ENCODE measurements at places on chromosomes 2 and 18.
A peak's percentile ranks its signal among the peaks of the same experiment; 100 is the strongest.

DNA sequence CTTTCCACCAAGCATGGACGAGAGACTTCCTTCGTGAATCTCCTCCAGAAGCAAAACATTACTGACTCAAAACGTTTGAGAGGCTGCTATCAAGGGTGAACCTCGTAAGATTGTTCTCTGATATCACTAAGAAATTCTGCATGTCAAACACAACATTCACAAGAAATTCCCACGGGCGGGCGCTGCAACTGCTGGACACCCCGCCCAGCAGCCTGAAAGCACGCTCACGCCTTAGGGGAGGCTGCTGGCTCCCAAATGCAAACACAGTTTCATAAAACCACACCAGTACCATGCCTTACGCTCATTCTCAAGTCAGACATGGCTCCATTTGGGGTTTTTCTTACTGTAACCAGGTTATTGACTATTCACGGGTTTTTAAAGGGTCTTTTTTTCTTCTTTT, 39.0 kb downstream of the MBP start:
- no peak for DNase-seq

- DNase-seq = no peak
These were observed 9.1 kb downstream of the RND3 start for GRCh38 chr2:150478200-150478974.

- DNase-seq = peak; percentile 22
These were observed 12.4 kb downstream of the SLC8A1 start for GRCh38 chr2:40439473-40439872.

GRCh38 chr2:60447943-60448342, 105.5 kb downstream of the BCL11A start:
- DNase-seq = no peak

DNA sequence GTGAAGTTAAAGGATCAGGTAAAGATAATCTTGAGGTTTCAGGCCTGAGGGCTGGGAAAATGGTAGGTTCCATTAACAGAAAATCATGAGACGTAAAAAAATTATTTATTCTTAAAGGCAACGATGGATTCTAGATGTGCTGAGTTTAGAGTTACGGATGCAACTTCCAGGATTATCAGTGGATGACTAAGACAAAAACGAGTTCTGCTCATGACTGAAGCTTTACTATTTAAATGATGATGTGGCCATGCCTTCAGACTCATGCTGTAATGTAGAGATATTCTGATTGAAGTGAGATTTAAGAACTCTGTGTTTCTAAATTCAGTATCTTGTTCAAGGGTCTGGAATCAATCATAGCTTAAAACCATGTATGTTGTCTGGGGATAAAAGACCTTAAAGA, 5.0 kb downstream of the TMEM237 start:
- no peak for DNase-seq

- DNase-seq = no peak
These were observed 226.2 kb downstream of the KCNS3 start for GRCh38 chr2:18104595-18105224.

DNA sequence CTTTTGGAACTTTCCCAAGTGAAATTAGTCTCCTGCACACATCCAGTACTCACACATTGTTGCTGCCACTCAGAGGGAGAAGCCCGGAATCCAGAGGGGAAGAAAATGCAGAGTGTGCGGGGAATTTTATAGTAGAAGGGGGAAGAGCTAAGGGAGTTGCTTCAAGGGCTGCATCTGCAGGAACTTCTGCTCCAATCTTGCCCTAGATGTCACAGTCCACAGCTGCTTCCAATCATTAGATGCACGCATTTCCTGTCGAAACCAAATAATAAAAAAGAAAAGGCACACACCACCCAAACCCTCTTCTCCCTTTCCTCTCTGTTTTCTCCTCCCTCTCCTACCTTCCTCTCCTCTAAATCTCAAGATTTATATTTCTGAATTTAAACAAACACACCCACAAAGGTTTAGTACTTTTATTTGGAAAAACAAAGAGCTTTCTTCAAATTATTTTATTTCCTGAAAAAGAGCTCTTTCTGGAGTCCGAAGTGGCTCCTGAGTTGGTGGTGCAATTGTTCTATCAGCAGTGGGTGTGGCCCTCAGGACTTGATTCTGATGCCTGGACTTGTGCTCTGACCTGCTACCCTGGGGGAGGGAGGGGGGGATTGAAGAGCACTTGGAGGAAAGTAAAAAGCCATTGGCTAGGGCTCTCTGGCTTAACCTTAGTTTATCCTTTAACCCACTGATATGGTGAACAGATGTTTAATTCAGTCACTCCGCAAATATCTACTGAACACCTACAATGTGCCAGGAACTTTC, 72.0 kb downstream of the KCNE4 start:
- DNase-seq = no peak

DNA sequence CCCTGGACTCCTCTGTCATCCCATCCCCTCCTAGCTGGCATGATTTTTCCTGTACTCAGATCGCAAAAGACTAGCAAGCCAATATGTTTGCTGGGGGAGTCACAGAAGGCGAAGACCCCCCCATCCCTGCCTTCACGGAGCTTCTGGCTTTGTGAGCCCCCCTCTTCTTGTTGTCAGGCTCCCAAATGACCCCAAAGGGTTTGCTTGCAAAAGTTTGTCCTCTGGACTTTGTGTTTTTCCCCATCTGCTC, 169.9 kb downstream of the SMAD7 start:
- DNase-seq = no peak

DNA sequence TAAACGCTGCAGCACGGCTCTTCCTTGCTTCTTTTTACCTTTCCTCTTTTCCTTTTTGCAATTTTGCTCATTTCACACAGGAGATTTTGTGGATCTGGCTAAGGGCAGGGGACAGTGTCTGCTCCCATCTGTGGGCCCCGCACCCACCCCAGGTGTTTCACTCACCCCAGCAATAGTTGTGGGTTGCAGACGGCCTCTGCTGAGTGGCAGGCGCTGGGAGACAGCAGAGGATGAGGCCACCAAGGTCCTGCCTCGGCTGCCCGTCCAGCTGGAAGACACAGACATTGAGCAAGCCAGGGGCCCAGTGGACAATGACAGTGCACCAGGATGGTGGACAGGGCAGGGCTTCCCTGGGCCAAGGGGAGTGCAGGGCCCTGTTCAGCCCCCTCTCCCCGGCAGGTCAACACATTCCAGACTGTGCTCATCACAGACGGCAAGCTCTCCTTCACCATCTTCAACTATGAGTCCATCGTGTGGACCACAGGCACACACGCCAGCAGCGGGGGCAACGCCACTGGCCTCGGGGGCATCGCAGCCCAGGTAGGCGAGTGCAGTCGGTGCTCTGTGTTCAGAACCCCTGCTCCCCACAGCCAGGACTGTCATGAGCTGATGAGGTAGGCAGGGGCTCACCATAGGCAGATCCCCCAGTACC, 35.0 kb downstream of the SNED1 start:
- DNase-seq = no peak

DNA sequence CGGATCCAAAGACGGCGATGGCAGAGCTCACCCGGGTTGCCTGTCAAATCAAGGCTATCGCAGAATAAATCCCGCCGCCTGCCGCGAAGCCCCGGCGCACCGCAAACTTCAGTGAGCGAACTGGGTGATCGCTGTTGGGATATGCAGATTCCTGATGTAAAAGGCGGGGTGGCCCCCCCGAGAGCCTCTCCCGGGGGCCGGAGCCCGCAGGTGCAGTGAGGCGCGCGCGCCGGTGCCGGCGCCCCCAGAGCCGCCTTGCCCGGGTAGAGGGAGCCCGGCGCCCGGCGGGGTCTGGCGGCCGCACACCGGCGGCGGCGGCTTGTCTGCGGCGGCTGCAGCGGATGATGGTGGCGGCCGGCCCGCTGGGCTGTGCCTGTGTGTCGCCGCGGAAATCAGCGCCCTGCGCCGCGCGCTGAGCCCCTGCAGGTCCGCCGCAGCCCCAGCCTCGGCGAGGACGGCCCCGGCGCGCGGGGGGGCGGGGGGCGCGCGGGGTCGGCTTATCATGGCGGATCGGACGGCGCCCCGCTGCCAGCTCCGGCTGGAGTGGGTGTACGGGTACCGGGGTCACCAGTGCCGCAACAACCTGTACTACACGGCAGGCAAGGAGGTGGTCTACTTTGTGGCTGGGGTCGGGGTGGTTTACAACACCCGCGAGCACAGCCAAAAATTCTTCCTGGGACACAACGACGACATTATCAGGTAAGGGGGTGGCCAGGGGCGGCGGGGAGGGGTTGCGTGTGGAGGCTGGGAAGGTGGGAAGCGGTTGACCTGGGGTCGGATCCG, 1.3 kb downstream of the EML6 start:
- no peak for DNase-seq

GRCh38 chr2:223590964-223591363, 11.2 kb downstream of the SCG2 start:
- peak; percentile 73 for DNase-seq

GRCh38 chr2:237669283-237669627, 41.9 kb downstream of the LRRFIP1 start:
- DNase-seq = no peak

DNA sequence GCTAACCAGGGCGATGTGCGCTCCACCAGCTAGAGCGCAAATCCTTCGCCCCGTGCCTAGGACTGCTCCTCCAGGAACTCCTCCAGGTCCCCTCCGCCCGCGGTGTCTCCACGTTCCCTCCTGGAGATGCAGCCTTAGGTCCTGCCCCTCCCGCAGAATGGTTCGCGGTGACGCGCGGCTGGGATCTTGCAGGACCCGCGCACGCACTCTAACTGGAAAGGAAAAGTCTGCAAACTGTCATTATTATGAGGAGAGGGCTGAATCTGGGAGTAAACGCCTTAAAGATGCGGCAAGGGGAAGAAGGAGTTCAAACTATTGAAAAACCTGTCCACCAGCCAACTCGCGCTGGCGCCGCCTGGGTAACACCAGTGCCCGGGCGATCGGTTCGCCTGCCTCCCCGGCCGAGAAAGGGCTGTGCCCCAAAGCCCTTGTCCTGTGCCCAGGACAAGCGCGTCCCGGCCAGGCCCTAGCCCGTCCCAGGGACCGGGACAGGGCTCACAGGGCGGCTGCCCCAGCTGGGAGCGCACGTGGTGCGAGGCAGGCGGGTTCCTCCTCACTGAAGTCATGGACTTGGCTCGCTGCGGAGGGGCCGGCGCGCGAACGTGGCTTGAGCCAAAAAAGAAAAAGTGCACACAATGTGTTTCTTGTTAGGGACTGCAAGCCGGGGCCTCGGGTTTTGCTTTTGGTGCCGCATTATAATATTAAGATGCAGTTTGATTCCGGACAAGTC, 5.5 kb upstream of the ID2 start:
- no peak for DNase-seq
